A172 (cell line): ENCODE measurements at places on chromosomes 16 and 17. TPM values are rescaled to one million over a fixed set of nuclear protein-coding genes. Genes with fewer than 3 reads are reported as not detected.
A peak's percentile ranks its signal among the peaks of the same experiment; 100 is the strongest.

GRCh38 chr17:2237950-2238349, 65.6 kb downstream of the SMG6 start:
- DNase-seq: peak; percentile 18

DNA sequence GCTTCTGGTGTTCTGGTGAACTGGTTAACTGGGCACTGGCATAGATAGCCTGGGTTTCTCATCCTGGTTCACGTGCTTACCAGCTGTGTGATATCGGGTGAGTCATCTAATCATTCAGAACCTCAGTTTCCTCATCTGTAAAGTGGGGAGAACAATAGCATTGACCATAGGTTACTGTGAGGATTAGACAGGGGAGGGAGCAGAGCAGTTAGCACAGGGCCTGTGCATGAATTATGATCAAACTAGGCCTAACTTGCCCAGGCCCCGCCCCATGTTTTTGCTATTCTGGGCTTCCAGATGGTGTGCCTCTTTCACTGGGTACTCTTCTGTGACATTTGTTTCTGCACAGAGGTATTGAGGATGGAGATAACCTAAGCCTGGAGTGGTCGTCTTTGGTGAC, 4.6 kb upstream of the KLHL36 start:
- DNase-seq: no peak

GRCh38 chr17:45703348-45703747, 80.8 kb upstream of the CRHR1 start:
- DNase-seq: no peak

DNA sequence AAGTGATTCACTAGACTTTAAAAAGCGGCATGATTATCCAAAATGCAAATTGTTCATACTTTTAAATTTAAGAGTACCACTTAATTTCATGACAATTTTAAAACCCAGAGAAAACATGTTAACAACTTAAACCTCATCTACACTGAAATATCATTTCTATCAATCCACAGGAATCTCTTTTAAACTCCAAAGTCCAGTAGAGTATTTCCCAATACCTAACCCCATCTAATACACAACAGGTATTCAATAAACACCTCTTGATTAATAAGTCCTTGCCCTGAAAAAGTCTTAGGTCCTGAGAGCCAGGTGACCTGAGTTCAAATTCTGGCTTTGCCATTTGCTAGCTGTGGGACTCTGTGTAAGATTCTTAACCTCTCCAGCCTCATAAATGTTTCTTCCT, 14.7 kb downstream of the CEP20 start:
- DNase-seq: no peak

DNA sequence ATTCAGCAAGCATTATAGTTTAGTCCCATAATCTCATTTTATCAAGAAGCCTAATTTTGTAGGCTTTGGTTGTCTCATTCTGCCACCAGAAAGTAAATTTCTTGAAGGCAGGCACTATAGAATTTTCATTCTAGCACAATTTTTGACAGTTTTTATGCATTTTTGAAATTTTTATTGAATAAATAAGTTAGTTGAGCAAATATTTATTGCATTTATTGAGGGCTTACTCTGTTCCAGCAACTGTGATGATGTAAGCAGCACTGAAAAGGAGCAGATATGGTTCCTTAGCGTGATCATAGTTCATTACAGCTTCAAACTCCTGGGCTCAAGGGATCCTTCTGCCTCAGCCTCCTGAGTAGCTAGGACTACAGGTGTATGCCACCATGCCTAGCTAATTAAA, 34.2 kb downstream of the PPM1E start:
- DNase-seq: no peak

GRCh38 chr17:47982091-47982617, 11.2 kb downstream of the CDK5RAP3 start:
- DNase-seq: no peak

DNA sequence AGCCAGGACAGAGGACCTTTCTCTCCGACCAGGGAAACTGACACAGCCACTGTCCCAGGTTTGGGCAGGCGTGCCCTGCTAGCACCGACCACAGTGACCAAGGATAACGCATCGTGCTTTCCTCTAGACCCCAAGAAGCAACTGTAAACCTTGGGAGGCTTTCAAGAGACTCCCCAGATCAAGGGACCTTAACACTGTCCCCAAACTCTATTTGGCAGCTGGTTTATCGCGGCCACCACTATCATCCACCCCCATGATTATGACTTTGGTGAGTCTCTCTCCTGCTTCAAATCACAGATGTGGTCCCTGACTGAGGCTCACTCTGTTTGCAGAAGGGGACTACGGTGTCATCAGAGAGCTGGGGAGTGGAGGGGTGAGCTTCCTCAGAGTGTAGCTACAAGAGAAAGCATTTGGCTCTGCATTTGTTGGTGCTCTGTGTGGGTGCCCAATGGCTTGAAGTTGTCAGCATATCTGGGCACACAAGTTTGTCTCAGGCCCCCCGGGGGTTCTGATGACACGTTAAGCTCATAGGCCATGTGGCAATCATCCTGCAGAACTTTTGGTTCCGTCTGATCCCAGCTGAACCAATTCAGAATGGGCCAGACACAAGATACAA, 408.0 kb downstream of the SLC39A11 start:
- no peak for DNase-seq

- DNase-seq: no peak
These were observed 28.1 kb upstream of the NXPH3 start for GRCh38 chr17:49547566-49547965.

DNA sequence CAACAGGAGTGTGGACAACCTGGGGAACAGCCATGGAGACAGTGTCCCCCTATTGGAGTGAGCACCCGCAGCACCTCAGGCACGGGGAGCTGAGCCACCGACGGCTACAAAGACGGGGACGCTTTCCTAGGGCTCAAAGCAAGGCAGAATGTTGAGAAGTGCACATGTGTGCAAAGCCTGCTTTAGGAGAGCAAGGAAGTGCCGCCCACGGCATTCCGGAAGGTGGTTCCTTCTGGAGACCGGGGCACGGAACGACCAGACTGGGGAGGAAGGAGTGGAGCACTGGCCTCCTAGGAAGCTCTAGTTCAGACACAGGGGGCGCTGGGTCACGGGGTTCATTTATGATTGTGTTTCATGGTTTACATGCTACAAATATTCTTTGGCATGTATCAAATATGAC, 52.2 kb downstream of the TBC1D16 start:
- DNase-seq: no peak

DNA sequence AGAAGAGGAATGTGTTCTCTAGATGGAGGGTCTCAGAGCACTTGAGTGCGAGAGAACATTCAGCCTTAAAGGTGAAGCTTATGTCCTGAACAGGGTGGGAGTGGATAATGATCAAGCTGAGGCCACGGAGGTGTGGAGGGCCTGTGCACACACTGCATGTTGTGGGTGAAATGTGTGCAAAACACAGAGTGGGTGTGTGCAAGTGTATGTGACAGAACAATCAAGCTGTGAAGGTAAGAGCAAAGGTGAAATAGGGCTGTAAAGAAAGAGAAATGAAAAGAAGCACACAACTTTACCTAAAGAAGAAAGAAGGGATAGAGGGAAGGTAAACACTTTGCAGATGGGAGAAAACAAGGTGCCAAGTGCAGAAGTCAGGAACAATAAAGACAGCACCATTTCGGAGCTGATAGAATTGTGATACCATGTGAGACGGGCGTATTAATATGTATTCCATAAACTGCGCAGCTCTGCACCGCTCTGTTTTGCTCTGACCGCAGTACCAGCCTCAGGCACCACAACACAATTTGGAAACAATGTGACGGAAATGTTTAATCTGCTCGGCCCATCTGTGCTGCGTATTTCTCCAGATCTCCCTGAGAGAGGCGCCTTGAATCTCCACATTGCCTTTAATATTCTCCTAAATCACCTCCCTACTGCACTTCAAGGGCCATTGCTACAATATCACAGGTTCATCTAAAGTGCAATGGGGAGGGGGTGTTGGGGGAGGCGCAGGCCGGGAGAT, 40.6 kb downstream of the SNX11 start:
- DNase-seq: no peak

DNA sequence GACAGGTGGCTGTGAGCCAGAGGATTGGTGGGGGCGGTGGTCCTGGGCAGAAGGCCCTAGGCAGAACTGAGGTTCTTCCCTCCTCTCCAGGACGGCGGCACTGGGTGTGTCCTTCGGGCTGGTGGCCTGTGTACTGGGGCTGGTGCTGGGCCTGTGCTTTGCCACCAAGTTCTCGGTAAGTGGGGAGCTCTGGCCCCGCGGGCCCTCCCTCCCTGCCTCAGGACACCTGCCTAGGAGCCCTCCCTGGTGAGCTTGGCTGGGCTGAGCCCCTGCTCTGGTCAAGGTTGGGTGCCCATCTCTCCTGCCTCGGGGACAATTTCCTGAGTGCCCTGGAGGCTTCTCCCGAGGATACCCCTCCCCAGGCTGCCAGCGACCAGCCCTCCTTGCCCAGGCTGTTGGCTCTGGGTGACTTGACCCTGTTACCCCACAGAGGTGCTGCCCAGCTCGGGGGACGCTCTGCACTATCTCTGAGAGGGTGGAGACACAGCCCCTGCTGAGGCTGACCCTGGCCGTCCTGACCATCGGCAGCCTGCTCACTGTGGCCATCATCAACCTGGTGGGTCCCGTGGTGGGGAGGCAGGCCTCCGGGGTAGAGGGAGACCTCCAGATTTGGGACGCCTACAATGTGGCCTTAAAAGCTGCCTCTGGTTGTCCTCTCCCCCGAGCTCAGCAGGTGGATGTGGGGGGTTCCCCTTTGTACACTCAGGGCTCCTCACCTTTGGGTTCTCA, 42.0 kb downstream of the ADCY7 start:
- no peak for DNase-seq

- no peak for DNase-seq
These were observed 7.7 kb upstream of the ARHGAP23 start for GRCh38 chr17:38420518-38420917.

VAT1L gene
- total RNA-seq: not detected in 2 replicates

KLHL11 gene
- total RNA-seq: 31.5 and 34.8 TPM in 2 replicates

CNTNAP1 gene
- total RNA-seq: 19.2 and 20.8 TPM in 2 replicates

NFATC2IP gene
- 27.2 and 28.1 TPM in 2 replicates for total RNA-seq
